Activated gamma-delta T cell treated with Interleukin-2 at 50 U/mL for 16 hours (primary cell): ENCODE measurements at places on chromosomes 2 and 18.

DNA sequence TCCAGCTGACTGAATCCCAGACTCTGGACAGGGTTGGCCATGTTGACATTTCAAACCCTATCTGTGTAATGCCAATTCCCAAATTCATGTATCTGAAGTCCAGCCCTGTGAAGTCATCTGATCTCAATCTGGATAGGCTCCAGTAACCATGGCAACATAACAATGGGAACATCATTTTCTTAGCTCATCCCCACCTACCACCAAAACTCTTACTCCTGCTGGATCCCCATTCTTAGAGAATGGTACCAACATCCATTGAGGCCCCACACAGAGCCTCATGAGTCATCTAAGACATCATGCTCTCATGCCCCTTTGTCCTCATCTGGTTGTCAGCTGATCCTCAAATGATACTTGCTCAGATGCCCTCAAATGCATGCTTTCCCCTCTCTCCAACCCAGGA is 58.9 kb upstream of the TEX51 start:
- DNase-seq: no peak

DNA sequence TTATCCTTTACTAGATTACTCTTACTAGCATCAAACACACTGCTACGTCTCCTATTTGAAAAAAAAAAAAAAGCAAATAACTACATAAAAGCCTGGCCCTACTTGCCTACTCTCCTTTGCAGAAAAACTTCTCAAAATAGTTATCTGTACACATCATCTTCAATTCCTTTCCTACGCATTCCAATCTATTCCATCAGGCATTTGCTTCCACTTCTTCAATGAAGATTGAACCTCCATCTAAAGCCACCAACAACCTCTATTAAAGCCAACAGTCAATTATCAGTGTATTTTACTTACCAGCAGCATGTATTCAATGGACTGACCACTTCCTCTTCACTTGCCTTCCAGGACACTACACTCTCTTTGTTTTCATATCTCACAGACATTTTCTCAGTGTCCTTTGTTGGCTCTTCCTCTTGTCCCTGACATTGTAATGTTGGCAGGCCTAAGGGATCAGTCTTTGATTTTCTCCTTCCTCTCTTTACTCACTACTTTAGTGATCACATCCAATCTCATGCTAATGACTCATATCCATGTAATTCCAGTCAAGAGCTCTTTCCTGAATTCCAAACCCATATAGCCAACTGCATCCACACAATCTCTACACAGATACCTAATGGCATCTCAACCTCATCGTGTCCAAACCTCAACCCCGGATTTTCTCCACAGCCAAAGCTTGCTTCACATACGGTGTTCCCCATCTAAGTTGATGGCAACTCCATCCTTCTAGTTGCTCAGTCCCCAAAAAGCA is 131.3 kb downstream of the CCDC148 start:
- DNase-seq: no peak

DNA sequence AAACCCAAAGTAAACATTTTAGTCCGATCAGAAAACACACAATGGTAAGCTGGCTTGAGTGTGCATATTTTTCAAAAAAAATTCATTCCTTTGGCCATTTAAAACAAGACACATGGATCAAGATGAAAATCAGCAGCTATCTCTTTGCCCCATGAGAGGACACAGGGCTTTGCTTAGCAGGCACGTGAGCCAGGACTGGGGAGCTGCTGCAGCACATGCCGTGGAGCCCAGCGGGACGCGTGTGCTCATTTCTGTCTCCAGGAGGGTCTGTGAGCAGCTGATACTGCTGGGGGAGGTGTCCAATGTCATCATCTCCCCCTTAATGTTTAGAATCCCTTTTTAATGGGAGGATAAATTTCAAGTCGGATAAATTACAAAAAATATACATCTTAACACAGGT is 49.8 kb upstream of the CNGA3 start:
- DNase-seq: no peak

DNA sequence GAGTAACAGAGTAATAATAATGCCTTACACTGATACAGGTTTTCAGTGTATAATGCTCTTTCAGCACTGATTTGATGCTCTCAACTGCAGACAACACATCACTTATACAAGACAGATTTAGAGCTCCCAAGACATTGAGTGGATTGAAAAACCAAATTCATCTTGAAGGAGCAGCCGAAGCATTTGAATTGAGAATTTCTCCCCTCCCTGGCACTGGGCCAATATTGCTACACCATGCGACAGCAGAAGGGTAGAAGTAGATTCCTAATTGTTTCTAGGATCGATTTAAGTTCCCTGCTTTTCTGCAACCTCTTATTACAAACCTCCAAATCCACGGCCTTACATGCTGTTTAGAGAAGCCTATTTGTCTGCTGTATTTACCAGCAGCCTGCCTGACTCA is 15.5 kb downstream of the CENPA start:
- no peak for DNase-seq

GRCh38 chr2:241386519-241386918 is 30.4 kb downstream of the FARP2 start:
- no peak for DNase-seq

DNA sequence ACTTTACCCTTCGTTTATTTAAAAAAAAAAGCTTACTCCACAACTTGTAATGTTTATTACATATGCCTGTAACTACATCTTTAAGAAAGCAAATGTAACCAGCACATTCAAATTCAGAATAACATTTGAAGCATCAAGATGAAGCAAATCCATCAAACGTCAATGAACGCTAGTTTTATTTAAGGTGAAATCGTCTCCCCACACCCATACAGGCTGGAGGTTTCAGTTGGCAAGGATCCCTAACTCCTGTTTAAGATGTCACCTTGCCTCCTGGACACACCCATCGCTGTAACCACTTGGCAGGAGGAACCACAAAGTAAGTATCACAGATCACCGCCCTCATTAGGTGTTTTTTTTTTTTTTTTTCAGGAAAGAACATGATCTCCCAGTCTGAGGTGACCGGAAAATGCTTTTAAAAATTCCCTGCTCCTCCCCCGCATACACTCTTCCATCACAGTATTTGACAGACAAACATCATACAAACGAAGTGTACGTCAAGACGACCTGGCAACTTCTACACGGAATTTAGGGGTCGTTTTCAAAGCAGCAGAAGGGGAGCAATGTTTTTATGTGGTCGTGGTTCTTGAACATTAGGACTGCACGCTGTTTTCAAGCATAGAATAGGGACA is 19.7 kb upstream of the STPG4 start:
- DNase-seq: peak; percentile 14

DNA sequence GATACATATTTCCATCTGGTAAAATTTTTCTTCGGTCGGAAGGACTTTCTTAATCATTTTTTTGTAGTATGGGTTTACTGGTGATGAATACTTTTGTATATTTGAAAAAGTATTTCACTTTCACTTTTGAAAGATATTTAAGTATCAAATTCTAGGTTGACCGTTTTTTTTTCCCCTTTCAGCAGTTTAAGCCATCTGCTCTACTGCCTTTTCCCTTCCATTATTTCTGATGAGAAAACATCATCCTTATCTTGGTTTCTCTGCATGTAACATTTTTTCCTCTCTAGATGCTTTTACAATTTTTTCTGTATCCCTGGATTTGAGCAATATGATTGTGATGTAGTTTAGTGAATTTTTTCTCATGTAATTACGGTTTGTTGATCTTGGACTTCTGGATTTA is 87.0 kb downstream of the MTX2 start:
- DNase-seq: no peak

GRCh38 chr18:22789600-22789999 is 143.5 kb upstream of the RBBP8 start:
- no peak for DNase-seq

GRCh38 chr2:241645915-241646645 is 8.6 kb downstream of the ATG4B start:
- no peak for DNase-seq

GRCh38 chr2:43298500-43298899 is 72.1 kb upstream of the ZFP36L2 start:
- DNase-seq: no peak

DNA sequence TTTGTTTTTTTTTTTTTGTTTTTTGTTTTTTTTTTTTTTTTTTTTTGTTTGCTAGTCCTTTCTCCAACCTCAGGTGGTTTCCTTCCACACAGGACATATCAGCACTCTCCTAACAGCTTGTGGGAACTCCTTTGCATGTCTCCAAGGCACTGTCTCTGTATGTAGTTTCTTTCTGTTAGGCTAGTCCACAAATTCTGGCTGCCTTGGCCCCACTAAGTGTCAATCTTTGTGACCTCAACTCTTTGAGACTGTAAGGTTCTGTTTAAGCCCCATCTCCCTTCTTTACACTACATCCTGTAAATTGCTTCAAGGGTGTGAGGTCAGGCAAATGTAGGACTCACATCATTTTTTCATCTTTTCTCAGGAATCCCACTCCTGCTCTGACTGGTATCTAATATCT is 85.1 kb downstream of the NCOA1 start:
- no peak for DNase-seq

DNA sequence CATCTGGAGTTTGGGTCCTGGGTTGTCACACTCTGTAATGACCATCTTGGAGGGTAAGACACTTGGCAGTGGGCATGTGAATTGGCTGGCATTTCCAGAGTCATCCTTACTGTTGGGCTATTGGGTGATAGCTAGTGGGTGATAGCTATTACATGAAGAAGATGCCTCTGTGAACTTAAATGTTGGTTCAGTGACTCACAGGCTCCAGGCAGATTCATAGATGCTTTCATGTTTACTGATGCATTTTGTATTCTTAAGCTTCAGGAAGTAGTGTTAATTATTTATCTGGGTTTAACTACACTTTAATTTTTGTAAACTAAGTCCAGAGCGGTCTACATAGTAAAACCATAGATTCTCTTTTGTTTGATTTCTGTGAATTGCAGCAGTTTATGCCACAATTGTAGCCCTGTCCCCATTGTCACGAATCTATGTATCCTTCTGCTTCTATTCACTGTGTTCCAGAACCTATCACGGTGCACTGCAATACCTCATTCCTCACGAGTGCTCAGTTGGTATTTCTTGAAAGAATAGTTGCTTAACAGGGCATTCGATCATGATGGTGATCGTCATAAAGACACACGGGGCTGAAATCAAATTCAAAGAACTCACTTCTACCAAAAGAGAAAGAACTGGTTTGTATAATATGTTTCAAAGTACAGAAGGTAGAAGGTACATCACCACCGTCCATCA is 79.7 kb downstream of the GBX2 start:
- no peak for DNase-seq

DNA sequence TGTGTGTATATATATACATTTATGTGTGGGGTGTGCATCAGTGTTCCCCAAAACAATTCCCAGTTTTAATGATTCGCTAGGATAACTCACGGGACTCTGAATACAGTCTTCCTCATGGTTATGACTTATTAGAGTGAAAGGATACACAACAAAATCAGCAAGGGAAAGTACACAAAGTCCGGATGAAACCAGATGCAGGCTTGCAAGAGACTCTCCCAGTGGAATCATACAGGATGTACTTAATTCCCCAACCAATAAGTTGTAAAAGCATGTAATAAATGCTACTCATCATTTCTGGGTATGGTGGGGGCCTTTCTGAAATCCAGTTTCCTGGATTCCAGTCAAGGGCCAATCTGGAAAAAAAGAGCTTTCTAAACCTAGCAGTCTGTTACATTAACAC is 654.1 kb upstream of the SYT4 start:
- no peak for DNase-seq
